Epithelial cell of proximal tubule (primary cell): ENCODE measurements at places on chromosomes 5 and 9. TPM values are rescaled to one million over a fixed set of nuclear protein-coding genes. Genes with fewer than 3 reads are reported as not detected.

OTULINL gene
- 1.8 and 4.3 TPM in 2 replicates for total RNA-seq

SPINK5 gene
- total RNA-seq, result not detected in 2 replicates

CNTNAP3 gene
- total RNA-seq, result 5.5 and 16.6 TPM in 2 replicates

CCNI2 gene
- total RNA-seq, result 1.1 and 3.8 TPM in 2 replicates

CTSV gene
- 9.6 and 10.9 TPM in 2 replicates for total RNA-seq

FLT4 gene
- 0.29 and 3.8 TPM in 2 replicates for total RNA-seq

PTGER4 gene
- total RNA-seq, result 10.3 and 36.8 TPM in 2 replicates

IL3 gene
- not detected in 2 replicates for total RNA-seq

MOCS2 gene
- total RNA-seq, result 35.5 and 39.8 TPM in 2 replicates
